ENCODE measurements at places on chromosomes 1 and 21.

GRCh38 chr1:234518876-234519275, 39.9 kb upstream of the TARBP1 start:
- DNase-seq, result no peak

- no peak for DNase-seq
Observed at GRCh38 chr1:2289607-2290006, 61.5 kb downstream of the SKI start.

- no peak for DNase-seq
Observed at GRCh38 chr1:67184838-67185421, 18.7 kb downstream of the IL23R start.

GRCh38 chr1:36773827-36774541, 260.3 kb downstream of the GRIK3 start:
- no peak for DNase-seq

GRCh38 chr1:6419397-6419803, 319 bp downstream of the HES2 start:
- no peak for DNase-seq

DNA sequence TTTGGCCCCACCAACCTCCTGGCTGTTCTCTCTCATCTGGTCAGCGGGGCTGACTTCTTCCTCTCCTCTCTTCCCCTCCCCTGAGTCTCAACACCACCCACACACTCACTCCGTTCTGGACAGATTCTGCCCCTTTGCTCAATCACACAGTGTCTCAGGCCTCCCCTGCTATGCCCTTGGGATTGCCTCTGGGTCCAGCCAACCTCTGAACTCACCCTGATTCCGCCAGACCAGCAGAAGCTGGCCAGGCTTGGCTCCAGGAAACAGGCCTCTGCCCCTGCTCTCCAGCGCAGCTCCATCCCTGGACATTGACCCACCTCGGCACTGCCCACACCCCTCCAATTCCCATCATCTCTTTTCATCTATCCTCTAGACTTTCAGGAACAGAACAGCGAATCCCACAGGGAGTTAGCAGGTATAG, 22.1 kb downstream of the AHDC1 start:
- DNase-seq, result no peak

- DNase-seq, result no peak
Observed at GRCh38 chr21:14382486-14382834, 486 bp downstream of the HSPA13 start.

GRCh38 chr1:21933397-21934248, 3.5 kb downstream of the HSPG2 start:
- no peak for DNase-seq

GRCh38 chr1:204316164-204316563, 43.6 kb downstream of the PLEKHA6 start:
- DNase-seq, result no peak

DNA sequence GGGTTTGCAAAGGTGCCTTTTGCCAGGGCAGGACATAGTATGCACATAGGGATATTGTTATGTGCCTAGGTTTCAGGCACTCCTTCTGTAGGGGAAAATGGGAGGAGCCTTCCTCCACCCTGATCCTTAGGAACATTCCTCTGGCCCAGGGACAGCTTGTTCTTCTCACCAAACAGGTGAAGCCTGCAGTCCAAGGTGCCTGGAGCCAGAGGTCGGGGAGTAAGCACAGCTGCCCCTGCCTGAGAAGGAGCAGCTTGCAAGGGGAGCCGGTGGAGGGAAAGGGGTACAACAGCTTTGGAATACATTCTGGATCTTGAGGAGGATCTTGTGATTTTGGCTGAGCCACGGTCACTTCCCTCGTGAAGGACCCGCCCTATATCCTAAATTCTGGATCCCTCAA, 82.4 kb upstream of the CD1D start:
- DNase-seq, result no peak
